ENCODE measurements at places on chromosomes 3 and 15.
A peak's percentile ranks its signal among the peaks of the same experiment; 100 is the strongest.

DNA sequence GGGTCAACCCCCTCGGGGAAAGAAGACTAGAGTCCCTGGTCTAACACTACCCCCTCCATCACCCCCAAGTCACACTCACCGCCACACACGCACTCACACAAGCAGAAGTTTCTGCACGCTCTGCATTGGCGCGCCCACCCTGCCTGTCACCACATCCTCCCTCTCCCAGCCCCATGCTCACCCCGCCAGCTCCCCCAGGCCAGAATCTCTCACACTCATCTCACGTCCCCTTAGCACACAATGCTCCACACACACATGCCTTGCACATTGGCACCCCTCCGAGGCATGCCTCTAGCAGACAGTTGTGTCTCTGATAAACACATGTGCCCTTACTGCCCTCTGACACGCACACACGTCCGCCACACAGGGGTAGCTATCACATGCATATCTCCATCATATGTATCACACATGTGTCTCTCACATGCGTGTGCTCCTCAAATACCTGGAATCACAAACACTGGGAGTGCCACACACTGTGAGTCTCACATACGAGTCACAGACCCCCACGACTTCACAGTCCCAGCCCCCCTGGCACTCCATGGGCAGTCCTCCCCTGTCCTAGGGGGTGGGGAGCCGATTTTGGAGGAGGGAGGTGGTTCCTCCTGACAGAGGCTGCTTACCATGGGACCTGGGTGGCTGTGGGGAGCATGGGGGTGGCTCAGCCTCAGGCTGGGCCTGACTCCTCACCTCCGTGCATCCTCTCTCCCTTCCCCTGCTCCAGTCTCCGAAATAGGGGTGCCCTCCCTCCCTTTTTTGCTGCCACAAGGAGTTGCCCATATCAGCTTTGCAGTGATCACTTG, 898 bp downstream of the FBLN2 start:
- DNase-seq = no peak

DNA sequence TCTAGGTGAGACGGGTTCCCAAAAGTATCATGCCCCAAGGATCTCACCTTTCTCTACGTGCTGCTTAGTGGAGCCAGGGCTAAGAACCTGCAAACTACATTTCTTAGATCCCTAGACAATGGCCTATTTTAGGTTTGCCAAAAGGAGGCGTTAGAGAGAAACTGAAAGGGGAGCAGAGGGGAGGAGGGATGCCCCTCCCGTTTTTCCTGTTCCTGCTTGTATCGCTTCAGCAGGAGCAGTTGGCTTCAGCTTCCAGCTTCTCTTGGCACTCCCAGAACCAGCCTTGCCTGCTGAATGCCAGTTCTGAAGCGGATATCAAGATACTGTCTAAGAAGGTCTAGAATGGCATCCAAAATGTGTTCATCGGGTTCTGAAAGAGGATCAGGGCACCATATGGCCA, 58.4 kb upstream of the ABHD17C start:
- no peak for DNase-seq

GRCh38 chr3:72111265-72112205, 326.6 kb upstream of the PROK2 start:
- DNase-seq = no peak

DNA sequence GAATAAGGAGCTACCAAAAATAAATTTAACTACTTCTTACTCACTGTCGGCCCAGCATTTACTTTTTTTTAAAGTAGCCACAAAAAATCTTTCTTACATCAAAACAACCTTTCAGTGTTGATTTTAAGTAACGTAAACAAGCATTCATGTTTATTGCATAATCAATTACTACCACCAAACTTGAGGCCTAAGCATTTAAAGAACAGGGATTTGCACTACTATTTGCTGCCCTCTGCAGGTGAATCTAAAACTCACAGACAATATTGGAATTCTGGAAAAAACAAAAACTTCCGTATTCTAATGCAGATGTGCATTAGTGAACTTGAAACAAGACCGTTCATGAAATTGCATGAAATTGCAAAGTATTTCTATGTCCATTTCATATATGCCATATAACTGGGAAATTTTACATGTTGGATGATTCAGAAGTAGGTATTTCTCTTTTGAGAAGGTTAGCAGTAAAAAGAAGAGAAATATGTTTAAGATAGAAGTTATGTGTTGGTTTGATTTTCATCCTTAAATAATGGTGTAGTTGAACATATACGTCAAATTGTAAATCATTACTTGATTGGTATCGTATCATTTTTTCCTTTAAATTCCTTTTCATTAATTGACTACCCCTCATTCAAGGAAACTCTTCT, 55.6 kb downstream of the CGGBP1 start:
- peak; percentile 41 for DNase-seq

GRCh38 chr15:94070356-94071295, 160.7 kb upstream of the MCTP2 start:
- peak; percentile 51 for DNase-seq

GRCh38 chr3:186471771-186472170, 72.4 kb downstream of the CRYGS start:
- DNase-seq = peak; percentile 85

GRCh38 chr3:105495021-105495420, 128.3 kb downstream of the ALCAM start:
- no peak for DNase-seq

DNA sequence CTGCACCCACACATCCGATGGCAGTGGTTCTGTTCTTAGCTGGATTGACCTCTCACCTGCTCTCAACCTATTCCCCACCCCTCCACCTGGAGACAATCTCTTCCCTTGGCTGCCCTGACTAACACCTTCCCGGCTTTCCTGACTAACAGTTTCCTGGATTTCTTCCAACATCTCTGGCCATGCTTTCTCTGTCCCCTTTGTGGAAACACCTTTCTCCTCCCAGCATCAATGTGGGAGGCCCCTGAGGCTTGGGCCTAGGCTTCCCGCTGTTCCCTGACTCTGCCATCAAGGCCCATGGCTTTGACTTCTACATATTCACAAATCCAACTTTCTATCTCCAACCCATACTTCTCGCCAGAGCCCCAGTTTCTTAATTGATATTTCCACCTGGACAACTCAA, 142.8 kb upstream of the ATP2B2 start:
- DNase-seq = no peak

DNA sequence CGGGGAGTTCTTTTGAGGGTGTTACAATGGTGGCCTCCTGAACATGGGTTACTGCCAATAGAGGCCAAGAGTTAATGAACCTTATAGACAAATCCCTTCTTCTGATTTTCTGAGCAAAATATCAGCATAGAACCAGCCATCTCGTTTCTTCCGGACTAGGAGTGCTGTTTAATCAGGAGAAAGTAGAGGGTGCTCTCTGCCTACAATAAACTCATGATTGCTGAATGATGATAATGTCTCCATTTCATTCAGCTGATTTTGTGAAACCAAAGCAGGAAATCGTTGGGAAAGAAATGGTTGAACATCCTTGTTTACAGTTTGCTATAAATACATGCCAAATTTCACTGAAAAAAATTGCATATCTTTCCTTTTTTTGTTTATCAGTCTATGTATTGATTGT, 142.8 kb upstream of the PLSCR5 start:
- peak; percentile 23 for DNase-seq

- no peak for DNase-seq
Measured at GRCh38 chr3:164113371-164114332, 964.6 kb downstream of the SI start.

- no peak for DNase-seq
Measured at GRCh38 chr3:27076815-27077630, 292.2 kb downstream of the NEK10 start.

GRCh38 chr3:190404715-190405114, 16.8 kb downstream of the CLDN16 start:
- no peak for DNase-seq

- peak; percentile 71 for DNase-seq
Measured at GRCh38 chr3:128584412-128585020, 66.1 kb downstream of the RPN1 start.

DNA sequence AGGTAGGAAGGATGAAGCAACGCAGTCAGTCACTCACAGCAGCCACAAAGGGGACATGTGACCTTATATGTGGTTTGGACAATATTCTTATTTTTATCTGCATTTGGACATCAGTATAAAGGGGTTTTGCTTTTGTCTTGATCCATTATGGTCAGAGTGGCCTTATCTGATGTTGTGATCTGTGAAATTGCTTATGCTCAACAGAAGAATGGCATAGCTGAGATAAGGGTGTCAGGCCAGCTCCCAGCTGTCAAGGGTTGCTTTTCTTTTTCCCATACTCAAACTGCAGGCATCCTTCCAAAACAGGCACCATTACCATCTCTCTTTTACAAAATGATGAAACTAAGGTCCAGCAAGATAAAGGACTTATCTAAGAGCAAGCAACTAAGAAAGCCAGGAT, 28.1 kb downstream of the DCLK3 start:
- no peak for DNase-seq

- peak; percentile 47 for DNase-seq
Measured at GRCh38 chr3:129001806-129002572, 885 bp downstream of the EFCC1 start.

GRCh38 chr15:32956006-32956405, 238.2 kb downstream of the GREM1 start:
- DNase-seq = peak; percentile 69

All from NCI-H524 (cell line).